AG10803 (cell line): ENCODE measurements at places on chromosomes 7 and 10.

GRCh38 chr7:70660819-70661191 is 471.1 kb upstream of the GALNT17 start:
- no peak for DNase-seq

DNA sequence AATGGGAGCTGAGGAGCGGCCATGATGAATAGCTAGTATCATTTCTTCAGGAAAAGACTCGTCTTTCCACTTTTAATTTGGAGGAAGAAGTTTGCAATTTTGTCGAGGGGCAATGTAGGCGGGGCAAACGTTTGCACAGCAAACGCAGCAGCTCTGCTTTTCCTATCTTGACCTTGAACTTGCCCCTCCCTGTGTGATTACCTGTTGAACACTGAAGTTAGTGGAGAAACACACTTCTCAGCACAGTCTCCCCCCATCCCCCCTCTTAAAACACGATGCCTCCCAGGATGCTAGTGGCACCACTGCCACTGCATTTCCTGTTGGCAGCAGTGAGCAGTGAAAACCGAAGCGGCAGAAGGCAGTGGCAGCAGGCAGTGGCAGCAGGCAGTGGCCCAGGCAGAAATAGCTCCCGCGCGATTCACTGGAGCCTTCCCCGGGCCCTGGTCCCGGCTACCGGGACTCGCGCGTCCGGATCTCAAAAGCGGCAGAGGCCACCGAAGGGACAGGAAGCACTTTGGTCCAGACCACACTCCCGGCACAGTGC is at the start of gene EPDR1:
EPDR1 (plus strand) TSS at position 336 of the 544 bp plus-strand sequence. CDS start 300 bp downstream, outside the sequence.
- DNase-seq = peak; percentile 29

DNA sequence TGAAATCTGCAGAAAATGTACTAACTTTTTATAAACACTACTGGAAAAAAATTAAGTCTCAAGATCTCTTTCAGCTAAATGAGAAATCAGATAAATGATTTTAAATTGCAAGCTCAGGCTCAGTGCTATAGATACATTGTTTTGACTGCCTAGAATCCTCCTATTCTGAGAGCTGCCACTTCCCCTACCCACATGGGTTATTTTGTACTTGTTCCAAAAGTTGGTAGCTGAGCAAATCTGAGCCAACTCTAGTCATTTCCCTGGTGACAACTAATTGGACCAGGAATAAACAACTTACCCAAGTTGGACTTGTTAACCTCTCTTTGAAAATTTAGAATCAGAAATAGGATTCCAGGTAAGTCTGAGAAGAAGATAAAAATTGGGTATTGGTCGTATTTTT is 202.1 kb downstream of the MBL2 start:
- DNase-seq = no peak

GRCh38 chr7:148484486-148484885 is 106.1 kb upstream of the C7orf33 start:
- DNase-seq = no peak

DNA sequence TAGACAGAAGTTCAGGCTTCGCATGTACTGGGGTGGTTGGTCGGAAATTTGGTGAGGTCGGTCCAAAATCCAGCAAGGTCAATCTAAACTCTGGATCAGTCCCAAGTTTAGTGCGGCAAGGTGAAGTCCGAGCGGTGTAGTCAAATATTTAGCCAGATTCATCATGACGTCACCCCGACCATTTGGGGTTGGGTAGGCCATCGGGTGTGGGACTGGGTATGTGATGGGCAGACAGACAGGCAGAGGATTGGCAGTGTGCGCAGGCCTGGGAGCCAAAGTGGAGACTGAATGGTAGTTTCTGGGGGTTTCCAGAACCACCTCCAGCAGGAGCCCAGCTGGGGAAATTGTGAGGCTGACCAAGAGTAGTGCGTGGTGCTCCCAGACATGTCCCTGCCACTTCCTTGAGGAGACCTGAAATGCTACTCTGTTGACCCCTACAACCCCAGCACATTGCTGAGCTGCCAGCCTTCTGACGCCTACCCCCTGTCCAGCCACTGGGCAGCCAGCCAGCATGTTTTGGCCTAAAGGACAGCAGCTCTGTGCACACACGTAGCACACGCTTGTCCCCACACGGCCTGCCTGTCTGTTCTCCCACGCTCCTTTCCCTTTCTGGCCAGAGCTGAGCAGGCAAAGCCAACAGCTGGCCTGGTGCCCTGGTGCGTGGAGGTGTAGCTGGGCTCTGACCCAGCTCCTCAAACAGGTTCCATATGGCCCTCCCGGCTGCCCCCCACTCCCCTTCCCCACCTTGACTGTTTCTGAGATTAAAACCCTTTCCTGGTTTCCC is 55.9 kb downstream of the FAM241B start:
- no peak for DNase-seq

GRCh38 chr10:78178940-78179339 is 145.3 kb downstream of the RPS24 start:
- DNase-seq = no peak

DNA sequence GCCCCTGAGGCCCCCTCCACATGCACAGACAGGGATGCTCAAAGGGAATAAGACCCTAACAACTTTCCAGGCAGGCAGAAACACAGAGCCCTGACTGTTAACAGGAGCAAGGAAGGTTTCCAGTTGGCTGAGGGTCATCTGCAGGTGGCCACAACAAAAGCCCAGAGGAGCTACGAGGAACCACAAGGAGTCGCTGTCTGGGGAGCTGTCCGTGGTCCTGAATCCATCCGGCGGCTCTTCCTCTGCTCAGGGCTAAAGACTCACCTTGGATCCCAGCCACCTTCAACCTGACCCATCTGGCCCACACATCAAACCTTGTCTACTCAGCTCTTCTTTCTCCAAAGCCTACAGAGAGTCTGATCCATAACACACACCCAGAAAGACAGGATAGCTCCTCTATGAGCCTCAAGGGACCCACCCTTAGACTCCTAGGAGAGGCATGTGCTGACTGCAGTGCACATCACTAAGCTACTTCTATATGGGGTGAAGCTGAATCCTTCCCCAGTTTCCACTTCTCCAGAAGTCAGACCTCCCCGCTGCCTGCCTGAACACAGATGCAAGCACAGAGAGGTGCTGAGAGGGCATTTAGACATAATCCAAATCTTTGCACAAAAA is 104.0 kb downstream of the SLIT1 start:
- peak; percentile 37 for DNase-seq

DNA sequence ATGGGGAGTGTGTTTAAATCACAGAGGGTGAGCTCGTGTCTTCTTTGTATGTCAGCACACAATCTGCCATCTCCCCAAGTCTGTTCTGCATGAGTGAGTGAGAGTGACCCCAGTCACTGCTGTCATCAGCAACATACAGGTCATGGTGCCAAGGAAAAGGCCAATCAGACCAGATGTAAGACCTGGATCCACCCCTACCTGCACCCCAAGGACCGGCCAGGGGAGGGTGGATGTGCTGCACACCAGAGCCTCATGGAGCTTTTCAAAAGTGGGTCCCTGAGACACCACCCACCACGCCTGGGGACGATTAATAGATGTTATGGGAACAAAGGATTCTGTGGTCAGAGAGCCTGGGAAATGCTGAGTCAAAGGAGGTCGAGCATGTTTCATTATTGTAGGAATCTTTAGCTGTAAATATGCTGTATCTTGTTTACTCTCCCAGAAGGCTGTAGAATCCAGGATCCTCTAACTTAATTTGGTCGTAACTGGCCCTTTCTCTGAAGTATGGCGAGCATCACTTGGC is 420.5 kb downstream of the RPS24 start:
- DNase-seq = peak; percentile 29

- no peak for DNase-seq
Measured at GRCh38 chr10:128058750-128059134, 67.5 kb downstream of the MKI67 start.
